ENCODE measurements at places on chromosomes 3 and 15.
A peak's percentile ranks its signal among the peaks of the same experiment; 100 is the strongest.

DNA sequence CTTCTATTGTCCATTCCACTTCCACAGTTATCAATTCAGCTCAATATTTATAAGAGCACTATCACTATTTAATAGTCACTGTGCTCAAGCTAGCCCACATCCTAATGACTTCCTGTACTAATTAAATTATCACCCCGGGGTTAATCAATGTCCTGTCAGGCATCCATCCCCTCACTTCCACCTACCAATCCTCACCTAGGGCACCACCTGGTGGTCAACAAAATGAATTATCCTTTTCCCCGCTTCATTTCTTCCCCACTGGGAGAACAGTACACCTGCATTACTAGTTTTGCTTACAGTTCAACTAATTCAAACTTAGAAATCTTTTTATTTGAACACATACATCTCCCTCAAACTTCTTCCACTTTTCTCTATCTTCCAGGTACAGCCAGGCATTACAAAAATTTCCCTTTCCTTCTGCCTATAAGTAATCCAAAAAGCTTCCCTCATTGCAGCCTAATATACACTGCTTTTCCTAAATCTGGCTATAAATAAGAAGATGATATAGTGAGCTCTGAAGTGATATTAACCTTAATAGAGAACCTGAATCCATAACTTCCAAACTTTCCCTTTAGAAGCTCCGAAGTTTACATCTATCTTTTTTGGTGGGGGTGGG, 68.5 kb downstream of the TMCC1 start:
- DNase-seq = peak; percentile 5

GRCh38 chr3:71537211-71537611, 46.3 kb downstream of the FOXP1 start:
- peak; percentile 61 for DNase-seq

DNA sequence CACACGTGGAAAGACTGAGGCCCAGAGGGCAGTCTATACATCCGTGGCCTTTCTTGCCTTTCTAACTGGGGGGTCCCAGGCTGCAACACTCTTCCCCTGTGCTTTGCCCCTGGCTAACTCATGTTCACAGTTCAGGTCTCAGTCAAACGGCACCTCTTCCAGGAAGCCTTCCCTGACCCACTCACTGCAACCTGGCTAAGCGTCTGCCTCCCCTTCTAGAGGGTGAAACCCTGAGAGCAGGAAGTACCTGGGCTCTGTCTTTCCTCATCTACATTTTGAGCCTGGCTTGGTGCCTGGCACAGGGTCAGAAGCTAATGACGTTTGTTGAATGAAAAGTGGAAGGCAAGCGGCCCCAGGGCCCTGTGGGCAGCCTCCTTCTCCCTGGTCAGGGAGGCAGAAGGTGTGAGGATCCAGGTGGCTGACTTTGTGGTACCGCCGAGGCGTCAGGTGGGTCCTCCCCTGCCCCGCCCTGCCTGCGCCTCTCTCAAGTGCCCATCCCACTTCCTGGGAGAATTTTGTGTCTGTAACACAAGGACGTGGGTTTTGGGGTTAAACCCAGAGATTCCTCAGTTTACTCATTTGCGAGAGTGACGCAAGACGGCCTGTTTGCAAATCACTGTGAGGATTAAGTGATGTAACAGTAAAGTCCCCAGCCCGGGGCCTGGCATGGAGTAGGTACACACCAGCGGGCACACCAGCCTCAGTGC, 32.1 kb downstream of the DNASE1L3 start:
- no peak for DNase-seq

GRCh38 chr3:22490747-22491146, 712.4 kb upstream of the UBE2E2 start:
- DNase-seq = no peak

DNA sequence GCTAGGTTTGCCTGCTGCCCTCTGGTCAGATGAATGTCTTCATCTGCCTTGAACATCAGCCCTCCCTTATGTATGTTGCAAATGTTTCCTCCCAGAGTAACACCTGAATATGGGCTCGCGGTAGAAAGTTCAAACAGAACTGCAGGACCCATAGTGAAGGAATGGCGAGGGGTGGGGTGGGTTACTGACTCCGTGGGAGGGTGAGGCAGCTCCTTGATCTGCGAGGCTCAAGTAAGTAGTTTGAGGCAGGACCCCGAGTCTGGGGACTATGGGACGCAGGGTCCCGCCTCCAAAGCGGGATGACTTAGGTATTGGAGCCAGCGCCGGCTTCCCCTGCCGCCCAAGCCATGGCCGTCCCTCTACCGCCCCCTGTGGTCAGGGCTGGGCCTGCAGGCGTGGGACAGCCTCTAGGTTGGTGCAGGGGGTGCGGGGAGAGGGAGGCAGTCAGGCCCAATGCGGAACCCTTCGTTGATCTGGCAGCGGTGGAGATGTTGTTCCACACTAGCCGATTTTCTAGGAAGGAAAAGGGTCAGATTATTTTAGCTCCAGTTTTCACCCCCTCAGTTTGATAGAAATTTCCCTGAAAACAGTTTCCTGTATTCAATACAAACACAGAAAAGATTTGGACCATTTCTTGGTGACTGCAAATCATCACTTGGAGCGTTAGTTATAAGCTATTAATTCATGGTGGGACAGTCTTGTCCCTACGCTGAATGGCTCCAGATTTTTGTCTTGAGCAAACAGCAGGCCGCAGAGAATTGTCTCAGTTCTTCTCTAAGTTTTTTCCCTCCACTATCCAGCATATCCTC, 72.3 kb downstream of the CORO2B start:
- DNase-seq = no peak

- no peak for DNase-seq
Measured at GRCh38 chr3:127886231-127886955, 28.6 kb upstream of the KBTBD12 start.

GRCh38 chr3:174216946-174217718, 642.0 kb upstream of the NAALADL2 start:
- no peak for DNase-seq

- peak; percentile 22 for DNase-seq
Measured at GRCh38 chr3:151197981-151198767, 4.8 kb downstream of the GPR171 start.
